ENCODE measurements at places on chromosomes 3 and 15.

GRCh38 chr3:55746808-55747413 lies 259.8 kb upstream of the WNT5A start:
- DNase-seq: no peak

- no peak for DNase-seq
Observed at GRCh38 chr3:20344400-20344959, 158.5 kb upstream of the SGO1 start.

DNA sequence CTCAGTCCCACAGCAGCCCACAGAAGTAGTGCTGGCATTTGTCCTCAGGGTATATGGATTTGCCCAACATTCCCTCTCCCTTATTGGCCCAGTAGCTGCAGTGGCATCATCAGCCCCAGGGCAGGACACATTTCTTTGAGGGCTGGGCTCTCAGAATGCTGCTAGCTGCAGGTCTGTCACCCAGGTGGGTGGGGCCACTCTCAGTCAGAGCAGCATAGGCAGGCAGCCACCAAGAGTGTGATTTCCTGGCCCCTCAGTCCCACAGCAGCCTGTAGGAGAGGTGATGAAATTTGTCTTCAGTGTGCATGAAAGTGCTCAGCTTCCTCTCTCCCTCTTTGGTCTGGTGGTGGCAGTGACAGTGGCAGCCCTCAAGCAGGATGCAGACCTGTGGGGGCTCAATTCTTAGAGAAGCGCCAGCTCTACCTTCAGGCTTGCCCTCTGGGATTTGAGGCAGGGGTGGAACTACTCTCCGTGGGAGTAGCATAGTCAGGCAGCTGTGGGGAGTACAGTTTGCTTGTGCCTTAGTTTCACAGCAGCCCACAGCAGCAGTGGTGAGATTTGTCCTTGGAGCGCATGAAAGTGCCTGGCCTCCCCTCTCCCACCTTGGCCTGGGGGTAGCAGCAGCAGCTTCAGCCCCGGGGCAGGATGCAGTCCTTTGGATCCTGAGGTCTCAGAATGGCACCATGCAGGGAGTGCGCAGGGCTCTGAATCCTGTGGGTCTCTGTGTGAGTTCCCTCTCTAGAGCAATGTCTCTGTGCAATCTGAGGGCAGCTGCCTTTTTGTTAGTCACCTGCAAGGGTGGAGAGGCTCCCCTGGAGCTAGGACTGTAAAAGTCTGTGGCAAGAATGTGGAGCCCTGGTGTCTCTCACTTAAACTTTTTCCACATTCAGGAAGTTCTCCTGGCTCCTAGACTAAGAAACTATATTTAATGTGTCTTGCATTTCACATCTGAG lies 1229.1 kb downstream of the ROBO2 start:
- DNase-seq: no peak

- no peak for DNase-seq
Observed at GRCh38 chr3:54243960-54244682, 121.8 kb downstream of the CACNA2D3 start.

DNA sequence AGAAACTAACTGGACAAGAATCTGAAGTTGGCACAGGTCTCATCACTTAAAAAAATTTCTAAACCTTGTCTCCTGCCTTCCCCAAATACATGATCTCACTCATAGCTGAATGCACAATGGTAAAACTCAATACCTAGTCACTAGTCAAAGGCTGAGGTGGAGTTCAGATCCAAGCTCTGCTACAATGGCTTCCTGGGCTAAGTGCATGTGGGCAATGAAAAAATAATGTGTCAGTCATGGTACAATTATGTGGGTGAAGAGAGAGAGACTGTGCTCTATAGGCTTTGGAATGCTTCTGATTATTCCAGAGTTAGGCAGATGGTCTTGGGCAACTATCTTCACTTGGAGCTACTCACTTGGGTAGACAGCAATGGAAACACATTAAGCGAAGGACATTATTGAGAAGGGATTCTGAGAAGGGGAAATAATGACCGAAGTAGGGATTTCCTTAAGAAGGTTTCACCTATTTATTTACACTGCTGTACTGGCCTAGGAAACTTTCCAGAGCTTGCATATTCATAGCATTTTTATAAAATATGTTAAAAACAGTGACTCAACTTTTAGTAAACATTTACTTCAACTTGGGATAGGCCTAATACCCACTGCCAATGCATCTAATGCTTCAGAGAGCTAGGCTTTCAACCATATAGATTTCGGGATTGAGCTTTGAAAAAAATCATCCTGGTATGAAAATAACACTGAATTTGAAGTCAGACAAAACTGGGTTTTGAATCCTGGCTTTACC lies 58.7 kb upstream of the PLXND1 start:
- no peak for DNase-seq

DNA sequence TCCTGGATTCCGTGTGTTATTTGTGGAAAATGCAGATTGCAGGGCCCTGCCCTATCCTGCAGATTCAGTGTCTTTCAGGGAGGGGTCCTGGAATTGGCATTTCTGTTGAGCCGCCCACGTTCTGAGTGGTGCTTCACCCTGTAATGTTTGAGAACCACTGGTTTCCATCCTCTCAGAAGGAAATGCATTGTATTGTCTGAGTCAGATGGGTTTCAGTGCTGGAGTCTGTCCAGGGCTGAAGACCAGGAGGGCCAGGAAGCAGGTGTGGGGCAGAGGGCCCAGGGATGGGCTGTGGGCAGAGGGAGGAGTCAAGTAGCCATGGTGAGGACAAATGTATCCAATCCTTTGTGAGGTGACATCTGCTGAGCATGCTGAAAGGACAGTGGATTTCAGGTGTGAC lies 123.8 kb downstream of the SV2B start:
- no peak for DNase-seq

DNA sequence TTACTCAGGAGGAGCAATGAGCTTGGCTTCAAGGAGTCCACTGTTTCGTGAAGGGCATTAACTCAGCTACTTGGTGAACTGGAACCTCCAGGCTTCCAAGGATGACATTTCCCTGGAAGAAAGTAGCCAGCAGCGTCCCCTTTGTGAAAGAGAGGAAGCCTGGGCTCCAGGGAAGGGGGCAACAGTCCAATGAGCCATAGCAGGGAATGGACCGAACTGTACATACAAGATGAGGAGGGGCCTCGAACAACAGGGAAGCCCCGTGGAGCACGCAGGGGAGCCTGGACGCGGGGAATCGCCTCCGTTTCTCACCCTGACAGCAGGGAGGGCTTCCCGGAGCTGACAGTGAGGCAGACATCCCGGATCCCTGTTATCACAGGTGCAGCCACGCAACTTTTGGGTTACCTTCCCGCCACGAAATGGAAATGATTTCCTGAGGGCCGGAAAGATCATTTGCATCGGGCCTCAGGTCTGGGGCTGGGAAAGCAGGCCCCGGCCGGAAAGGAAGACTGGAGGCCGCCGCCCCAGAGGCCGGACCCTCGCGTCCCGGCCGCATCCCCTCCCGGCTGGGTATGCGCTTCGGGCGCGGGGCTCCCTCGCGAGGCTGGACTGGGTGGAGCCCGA lies 475 bp upstream of the SPINT1 start:
- DNase-seq: no peak

DNA sequence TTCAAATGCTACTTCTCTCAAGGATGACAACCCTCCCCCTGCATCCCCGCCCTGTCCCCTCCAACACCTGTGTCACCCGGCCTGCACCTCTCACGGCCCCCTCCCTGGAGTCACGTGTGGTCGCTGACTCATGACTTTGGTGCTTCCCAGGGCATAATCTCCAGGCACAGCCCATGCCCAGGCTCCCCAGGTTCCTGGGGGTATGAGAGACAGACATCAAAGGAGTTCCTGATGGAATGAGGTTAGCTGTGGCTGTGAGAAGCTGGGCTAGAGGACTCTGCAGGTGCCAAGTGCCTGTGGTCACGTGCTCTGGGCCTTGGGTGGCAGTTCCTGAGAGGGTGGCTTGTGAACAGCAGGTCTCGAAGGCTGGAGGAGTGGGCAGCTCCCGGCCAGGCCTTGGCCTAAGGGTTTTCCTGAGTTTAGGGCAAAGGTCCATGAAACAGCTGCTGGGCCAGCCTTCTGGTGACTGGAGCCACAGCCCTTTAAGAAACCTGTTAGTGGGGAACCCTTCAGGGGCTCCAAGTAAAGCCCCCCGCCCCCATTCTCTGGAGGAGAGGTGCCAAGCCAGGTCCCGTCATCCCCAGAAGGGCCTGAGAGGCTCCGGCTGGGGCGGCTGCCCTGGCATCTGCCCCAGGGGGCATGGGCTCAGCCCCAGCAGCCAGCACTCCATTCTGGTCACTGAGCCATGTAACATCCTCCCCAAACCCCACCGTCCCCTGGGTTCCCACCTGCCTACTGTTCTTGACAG lies 230.0 kb downstream of the XXYLT1 start:
- no peak for DNase-seq

- no peak for DNase-seq
Observed at GRCh38 chr3:148796799-148797198, 30.8 kb upstream of the CPB1 start.

GRCh38 chr3:3015185-3016089 lies 94.7 kb downstream of the IL5RA start:
- peak; percentile 30 for DNase-seq

DNA sequence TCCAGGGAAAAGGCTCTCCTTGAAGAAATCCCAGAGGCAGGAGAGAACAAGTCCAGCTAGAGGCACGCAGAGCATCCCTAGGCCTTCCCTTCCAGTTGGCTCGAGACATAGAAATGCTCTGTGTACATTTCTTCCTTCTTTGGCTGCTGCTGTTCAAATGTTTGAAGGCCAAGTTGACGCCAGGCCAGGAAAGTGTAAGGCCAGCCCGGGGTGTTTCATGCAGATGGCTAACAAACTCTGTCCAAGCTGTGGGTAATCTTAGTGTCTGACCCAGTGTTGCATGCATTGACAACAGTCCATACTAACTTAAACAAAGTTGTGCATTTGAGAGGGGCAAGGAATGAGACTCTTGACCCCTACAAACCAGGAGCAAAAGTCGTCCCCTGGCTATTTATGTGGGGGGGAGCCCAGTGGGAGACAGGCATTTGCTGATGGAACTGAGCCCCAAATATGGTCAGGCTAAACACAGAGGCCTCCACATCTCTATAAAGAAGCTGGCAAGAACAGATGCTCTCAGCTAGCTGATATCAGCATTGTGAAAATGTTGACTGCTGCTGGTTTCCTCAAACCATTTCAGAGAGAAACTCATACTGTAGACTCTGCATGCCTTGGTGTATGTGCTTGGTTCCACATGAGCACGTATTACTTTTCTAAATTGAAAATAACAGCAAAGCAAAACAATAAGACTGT lies 139.5 kb downstream of the ADAMTS9 start:
- DNase-seq: no peak

- no peak for DNase-seq
Observed at GRCh38 chr3:144343777-144344176, 372.2 kb downstream of the DIPK2A start.

DNA sequence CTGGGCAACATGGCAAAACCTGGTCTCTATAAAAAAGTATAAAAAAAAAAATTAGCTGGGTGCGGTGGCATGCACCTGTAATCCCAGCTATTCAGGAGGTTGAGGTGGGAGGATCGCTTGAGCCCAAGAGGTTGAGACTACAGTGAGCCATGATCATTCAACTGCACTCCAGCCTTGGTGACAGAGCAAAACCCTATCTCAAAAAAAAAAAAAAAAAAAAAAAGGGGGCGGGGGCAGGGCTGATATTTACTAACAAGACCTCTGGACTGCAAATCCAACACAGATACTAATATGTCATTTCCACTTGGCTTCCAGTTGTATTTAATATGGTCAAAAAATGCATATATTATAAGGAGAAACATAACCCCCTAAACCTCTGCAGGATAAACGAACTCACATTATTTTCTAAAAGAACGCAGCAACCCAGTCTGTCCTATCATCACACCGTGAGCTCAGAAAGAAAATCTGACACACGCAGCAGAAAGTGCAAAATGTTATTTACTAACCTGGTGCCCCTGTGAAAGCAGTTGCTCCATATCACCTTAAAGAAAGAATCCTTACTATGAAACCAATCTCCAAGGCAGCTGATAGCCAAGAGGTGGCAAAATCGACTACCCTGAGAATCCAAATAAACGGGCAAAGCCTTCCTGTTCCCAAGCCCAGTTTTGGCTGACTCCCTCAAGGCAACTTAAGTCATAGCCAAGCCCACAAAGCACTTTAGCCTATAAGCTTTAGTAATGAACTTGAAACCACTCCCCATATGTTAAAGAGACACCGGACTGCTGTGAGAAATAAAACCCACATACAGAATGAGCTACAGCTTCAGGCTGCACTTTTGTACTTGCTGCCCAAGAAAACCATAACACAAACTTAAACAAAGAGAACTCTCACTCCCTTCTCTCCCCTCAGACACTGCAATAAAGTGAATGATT lies 39.3 kb downstream of the PLD1 start:
- DNase-seq: peak; percentile 53

- no peak for DNase-seq
Observed at GRCh38 chr3:147377412-147378367, 28.7 kb downstream of the ZIC4 start.

DNA sequence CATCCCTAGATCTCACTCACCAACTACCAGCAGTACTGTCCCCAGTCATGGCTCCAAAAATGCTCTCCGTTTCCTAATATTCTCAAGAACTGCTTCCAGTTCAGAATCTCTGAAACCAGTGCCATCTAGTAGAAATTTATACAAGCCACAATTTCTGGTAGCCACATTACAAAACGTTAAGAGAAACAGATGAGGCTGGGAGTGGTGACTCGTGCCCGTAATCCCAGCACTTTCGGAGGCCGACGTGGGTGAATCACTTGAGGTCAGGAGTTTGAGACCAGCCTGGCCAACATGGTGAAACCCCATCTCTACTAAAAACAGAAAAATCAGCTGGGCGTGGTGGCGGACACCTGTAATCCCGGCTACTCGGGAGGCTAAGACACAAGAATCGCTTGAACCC lies 78.4 kb upstream of the RAD18 start:
- no peak for DNase-seq

GRCh38 chr15:61038387-61038786 lies 190.7 kb downstream of the RORA start:
- DNase-seq: peak; percentile 42

- DNase-seq: no peak
Observed at GRCh38 chr15:75033809-75034208, 10.4 kb downstream of the PPCDC start.

DNA sequence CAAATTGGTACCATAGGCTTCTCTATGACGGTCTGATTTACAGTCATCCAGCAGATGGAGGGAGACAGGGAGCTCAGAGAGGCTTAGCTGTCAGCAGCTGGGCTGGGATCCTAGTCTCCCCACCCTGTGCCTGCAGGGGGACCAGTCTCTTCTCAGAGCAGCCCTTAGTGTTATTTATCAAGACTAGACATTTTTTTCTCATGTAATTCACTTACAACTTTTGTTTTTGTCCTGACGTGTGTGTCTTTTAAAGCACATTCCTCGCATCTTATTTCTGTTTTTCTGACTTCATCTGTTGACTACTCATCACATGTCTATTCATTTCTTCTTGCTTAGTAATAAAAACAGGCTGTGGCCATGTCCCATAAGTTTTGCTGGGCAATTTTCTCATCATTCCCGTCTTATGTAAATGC lies 116.1 kb downstream of the KLF13 start:
- DNase-seq: no peak
